Left renal pelvis (tissue), 4 donors: ENCODE measurements at places on chromosomes 7 and 10. TPM values are rescaled to one million over a fixed set of nuclear protein-coding genes. Genes with fewer than 3 reads are reported as not detected.

- no peak for DNase-seq
Measured at GRCh38 chr7:21966271-21966670, 20.6 kb upstream of the CDCA7L start.

GRCh38 chr10:78766603-78767002 is 302.2 kb upstream of the ZMIZ1 start:
- DNase-seq = no peak

- no peak for DNase-seq
Measured at GRCh38 chr7:294440-295154, 4.6 kb downstream of the FOXL3 start.

DNA sequence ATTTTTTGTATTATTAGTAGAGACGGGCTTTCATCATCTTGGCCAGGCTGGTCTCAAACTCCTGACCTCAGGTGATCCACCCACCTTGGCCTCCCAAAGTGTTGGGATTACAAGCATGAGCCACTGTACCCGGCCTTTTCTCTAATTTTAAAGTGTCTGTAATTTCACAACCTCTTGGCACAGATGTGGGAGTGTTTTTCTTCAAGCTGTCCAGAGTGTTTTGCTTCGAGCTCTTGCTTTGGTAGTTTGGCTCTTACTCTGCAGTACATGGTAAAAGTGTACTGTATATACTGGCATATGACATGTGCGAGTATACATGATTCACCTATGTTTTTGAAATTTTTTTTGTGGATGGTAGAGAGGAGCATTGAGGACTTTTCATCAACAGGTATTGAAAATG is 9.8 kb downstream of the SRGN start:
- DNase-seq = no peak

- DNase-seq = no peak
Measured at GRCh38 chr7:55063633-55064032, 44.8 kb downstream of the EGFR start.

DNA sequence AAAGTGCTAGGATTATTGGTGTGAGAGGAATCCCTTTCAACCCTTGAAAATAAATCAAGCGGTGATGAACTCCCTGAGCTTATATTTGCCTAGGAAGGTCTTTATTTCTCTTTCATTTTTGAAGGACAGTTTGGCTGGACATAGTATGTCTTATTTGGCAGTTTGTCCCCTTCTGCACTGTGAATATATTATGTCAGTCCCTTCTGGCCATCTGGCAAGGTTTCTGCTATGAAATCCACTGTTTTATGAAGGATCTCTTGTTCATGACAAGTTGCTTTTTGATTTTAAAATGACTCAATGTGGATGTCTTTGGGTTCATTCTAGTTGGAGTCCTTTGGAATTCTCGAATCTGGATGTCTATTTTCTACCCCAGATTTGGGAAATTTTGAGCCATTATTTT is 21.7 kb upstream of the MCM10 start:
- DNase-seq = no peak

- DNase-seq = no peak
Measured at GRCh38 chr10:132449051-132449810, 52.2 kb downstream of the PWWP2B start.

GRCh38 chr10:87575851-87576250 is 71.2 kb downstream of the MINPP1 start:
- no peak for DNase-seq

GRCh38 chr7:142539901-142540300 is 209.4 kb upstream of the PRSS1 start:
- no peak for DNase-seq

DNA sequence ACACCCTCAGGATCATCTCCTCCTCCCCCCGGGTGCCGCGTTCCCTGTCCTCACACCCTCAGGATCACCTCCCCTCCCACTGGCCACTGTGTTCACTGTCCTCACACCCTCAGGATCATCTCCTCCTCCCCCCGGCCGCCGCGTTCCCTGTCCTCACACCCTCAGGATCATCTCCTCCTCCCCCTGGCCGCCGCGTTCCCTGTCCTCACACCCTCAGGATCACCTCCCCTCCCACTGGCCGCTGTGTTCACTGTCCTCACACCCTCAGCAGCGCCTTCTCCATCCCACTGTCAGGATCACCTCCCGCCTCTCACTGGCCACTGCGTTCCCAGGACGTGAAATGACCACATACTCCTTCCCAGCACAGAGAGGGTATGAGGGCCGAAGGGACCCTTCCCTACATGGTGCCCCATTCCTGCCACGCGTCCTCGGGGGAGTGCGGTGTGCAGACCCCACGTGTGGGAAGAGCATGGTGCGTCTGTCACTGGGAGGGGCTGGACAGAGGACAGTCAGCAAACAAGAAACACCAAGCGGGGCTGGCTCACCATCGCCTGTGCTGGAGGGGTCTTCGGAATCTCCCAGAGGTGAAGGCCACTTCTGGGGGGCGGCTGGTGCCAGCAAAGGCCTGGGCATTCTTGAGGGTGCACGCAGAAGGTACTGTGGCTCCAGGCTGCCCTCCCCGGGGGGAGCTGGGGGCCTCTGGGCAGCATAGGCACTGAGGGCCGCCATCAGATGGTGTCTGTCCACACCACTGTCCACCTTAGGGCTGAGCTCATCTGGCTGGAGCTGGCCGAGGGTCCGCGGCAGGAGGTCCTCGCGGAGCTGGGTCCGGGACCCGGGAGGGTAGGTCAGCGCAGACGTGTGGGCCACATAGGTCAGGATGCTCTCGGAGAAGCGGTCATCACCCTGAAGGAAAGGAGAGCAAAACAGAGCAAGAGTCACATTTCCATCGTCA is 421.0 kb downstream of the PTPRN2 start:
- no peak for DNase-seq

DNA sequence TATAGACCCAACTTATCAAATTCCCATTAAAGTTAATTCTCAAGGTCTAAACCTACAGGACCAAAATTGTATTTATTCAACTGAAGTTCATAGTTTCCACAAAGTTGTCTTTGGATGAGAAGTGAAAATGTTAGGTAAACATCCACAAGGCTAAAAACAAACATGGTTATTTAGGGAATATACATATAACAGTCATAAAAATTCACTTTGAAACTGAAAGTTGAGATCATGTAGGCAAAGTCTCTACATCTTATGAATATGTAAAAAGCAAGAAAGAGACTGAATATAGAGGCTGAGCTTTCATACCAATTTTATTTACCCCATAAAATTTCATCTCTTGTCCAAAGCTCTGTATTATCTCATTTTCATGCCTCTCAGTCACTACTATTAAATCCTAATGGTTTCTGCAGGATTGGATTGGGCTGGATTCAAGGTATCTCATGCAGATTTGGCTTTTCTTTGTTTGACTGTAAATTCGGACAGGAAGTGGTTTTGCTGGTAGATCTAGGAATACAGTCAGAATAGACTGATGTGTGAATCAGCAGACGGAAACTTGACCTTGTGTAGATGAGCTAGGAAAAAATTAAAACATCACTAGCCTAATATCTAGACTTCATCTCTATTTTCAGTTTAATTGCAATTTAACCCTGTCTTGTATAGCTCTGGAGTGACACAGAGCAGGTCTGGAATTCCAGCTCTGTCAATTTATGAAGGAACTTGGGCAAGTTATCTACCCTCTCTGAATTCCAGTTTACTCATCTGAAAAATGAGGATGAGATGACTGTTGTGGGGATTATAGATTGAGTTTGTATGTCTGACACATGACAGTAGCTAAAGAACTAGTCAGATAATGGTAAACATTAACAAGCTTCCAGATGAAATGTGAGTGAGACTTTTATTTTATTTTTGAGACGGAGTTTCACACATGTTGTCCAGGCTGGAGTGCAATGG is 27.3 kb upstream of the SKAP2 start:
- DNase-seq = no peak

DNA sequence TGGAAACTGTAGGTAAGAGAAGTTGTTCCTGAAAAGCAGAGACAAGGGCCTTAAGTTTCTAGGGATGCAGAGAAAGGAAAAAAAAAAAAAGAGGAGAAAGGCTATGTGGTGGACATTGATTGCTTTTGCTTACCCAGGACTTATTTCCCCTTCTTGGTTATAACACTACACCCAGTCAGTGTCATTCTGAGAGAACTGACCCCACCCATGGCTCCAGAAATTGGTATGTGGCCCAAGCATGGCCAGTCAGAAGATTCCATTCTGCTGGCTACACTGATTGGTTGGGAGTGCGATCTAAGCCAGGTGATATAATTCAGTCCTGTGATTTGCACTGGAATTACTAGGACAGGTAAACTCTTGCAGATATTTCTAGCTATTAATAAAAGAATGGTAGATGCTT is 62.2 kb upstream of the EXOC4 start:
- no peak for DNase-seq

GRCh38 chr7:152853236-152853635 is 93.7 kb downstream of the ACTR3B start:
- no peak for DNase-seq

- DNase-seq = no peak
Measured at GRCh38 chr7:136877509-136877908, 9.1 kb downstream of the CHRM2 start.

DNA sequence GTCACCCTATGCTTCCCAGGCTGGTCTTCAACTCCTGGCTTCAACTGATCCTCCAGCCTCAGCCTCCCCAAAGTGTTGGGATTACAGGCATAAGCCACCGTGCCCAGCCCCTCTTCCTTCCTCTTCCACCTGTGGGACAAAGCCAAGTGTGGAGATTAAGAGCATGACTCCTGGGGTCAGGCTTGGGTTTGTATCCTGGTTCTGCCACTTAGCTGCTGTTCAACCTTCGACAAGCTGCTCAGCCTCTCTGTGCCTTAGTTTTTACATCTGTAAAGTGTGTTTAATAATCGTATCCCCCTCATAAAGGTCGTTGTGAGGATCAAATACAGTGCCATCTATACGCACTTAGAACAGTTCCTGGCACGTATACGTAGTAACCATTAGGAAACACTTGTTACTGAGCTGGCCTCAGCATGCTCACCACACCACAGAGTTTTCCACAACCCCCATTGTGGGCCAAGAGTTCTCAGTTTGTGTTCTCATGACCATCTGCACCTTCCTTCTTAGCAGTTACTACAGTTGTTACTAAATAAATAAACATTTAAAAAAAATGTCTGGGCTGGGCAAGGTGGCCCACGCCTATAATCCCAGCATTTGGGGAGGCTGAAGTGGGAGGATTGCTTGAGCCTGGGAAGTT is 140.5 kb upstream of the BTBD16 start:
- DNase-seq = no peak

GRCh38 chr10:26412932-26413331 is 25.2 kb upstream of the APBB1IP start:
- DNase-seq = no peak

GRCh38 chr7:93817526-93817925 is 73.0 kb downstream of the TFPI2 start:
- no peak for DNase-seq

GRCh38 chr10:60916025-60916424 is 28.0 kb downstream of the RHOBTB1 start:
- no peak for DNase-seq

DNA sequence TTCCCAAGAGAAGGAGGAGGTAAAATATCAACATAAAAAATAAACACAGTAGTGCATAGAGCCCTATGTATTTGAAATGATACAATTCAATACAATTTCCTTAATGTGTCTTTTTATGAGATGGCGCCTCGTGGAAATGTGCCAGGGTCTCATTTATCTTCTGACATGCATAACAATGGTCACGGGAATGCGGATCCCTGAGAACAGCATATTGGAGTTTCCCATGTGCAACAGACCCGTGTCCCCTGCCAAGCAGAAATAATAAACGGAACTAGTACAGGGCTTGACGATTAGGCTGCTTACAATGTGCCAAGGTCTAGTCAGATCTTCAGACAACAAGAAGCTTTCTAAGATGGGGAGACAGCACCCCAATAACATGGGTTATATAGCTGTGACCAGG is 217.9 kb downstream of the ARHGAP21 start:
- DNase-seq = no peak

GRCh38 chr10:80122746-80123145 is 9.8 kb upstream of the PLAC9 start:
- no peak for DNase-seq

DNA sequence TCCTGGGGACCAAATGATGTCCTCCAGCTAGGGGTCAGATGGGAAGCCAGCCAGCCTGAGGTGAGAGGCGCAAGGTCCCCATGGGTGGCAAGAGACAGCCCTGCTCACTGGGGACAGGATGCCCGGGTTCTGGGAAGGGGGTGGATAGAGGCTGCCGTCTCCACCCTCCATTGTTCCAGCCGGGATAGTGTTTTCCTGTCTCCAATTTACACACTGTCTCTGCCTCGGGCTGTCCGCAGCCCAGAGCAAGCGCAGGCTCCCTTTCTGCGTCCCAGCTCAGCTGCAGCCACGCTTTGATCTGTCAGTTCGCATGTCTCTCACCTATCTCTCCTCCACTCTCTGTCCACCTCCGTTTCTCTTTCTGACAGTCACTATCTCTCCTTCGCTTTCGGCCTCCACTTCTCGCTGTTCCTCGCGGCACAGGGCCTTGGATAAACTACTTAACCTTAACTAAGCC is 2.1 kb downstream of the EPHB4 start:
- no peak for DNase-seq

GRCh38 chr10:112146799-112147198 is 36.8 kb downstream of the GPAM start:
- DNase-seq = no peak

The PRR15 gene
- polyA plus RNA-seq = 0.70 TPM

The CRHR2 gene
- polyA plus RNA-seq = 0.13 TPM

The ERVW-1 gene
- 0.57 TPM for polyA plus RNA-seq

The ARMC10 gene
- polyA plus RNA-seq = 59.1 TPM

The FAM25C gene
- not detected for polyA plus RNA-seq

The LHFPL3 gene
- 8.5 TPM for polyA plus RNA-seq

The GIMAP6 gene
- polyA plus RNA-seq = 9.3 TPM

The LBX1 gene
- polyA plus RNA-seq = not detected

The PNLIP gene
- polyA plus RNA-seq = not detected

The NEBL gene
- 25.4 TPM for polyA plus RNA-seq

The TUBB8 gene
- 0.57 TPM for polyA plus RNA-seq

The SLC26A4 gene
- 3.2 TPM for polyA plus RNA-seq

The SLC26A3 gene
- 0.24 TPM for polyA plus RNA-seq

The C7orf57 gene
- polyA plus RNA-seq = 0.97 TPM

The LRIT1 gene
- polyA plus RNA-seq = not detected
